AG08396 (cell line): ENCODE measurements at places on chromosomes 1 and 21.

- DNase-seq, result no peak
These were observed 216.9 kb upstream of the FMN2 start for GRCh38 chr1:239874831-239875230.

DNA sequence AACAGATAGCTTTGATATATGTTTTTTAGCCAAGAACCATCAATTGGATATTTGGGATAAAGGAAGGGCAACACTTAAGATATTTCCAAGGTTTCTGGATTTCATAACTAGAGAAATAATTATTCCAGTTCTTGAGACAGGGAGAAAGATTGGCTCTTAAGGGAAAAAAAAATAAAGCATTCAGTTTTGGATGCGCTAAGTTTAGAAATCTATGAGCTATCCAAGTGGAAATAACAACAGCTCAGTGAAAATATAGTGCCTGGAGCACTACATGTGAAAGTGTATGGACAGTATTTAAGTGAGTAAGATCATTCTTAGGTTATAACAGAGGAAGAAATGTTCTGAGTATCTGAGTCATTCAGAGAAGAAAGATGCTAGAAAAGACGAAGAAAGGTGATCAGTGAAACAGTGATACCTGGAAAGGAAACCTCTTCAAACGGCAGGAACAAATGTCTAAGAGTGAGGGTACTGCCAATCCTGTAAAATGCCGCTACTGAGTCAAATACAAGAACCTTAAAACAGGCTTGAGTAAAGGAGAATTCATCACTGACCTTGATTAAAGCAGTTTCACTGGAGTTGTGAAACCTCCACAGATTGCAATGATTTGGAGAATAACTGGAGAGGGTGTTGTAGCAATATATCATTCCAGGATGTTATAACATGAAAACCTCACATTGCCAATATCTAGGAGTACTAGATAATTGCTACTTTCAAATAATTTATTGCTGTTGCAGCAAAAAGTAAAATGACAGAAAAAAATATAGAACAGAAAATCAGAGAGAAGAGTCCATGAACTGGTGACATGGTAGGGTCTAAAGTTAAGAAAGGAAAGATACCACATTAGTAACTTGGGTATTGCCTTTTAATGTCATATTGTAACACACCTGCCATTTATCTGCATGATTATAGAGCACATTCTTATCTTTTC, 482.1 kb upstream of the RGS18 start:
- no peak for DNase-seq

- DNase-seq, result no peak
These were observed 7.8 kb upstream of the CD46 start for GRCh38 chr1:207744000-207744534.

DNA sequence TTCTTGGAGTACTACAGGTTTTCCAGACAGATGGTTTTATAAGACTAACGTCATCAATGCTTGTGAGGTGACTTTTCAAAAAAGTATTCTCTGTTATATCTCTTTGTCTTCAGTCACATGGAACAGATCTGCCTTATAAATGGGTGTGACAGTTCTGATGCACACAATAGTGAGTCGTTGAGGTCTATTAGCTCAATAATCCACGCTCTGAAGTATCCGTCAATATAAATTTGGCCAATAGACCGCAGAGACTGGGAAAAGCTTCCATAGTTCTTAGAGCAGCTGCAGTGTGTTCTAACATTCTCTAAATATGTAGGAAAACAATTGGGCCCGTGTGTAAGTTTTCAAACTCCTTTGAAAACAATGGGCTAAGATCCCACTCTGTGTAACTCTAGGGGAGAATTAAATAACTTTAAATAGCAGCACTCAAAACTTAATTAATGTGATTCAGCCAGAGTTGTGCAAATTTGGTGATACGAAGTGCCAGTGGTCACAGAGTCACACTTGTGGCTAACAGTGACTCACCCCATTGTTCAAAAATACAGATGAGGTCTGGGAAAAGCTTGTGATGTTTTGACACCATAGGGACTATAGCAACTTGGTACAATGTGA, 316.0 kb downstream of the LMO4 start:
- no peak for DNase-seq

DNA sequence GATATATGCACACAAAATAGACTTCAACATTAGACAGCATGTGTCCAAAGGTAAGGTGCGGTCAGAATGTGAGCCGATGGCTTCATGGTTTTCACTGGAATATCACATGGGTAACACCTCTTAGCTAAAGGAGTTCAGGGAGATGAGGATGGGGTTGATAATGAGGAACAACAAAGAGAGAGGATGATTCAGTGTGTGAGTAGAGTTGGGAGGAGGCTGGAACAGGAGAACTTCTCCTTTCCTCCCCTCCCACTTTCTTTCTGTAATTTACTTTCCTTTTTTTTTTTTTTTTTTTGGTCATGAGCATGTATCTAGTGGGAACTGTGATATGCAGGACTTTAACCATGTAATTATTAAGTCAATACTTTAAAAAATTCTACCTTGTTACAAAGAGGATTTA, 99.4 kb downstream of the FASLG start:
- DNase-seq, result no peak

GRCh38 chr1:190880352-190880751, 402.7 kb upstream of the BRINP3 start:
- DNase-seq, result no peak

DNA sequence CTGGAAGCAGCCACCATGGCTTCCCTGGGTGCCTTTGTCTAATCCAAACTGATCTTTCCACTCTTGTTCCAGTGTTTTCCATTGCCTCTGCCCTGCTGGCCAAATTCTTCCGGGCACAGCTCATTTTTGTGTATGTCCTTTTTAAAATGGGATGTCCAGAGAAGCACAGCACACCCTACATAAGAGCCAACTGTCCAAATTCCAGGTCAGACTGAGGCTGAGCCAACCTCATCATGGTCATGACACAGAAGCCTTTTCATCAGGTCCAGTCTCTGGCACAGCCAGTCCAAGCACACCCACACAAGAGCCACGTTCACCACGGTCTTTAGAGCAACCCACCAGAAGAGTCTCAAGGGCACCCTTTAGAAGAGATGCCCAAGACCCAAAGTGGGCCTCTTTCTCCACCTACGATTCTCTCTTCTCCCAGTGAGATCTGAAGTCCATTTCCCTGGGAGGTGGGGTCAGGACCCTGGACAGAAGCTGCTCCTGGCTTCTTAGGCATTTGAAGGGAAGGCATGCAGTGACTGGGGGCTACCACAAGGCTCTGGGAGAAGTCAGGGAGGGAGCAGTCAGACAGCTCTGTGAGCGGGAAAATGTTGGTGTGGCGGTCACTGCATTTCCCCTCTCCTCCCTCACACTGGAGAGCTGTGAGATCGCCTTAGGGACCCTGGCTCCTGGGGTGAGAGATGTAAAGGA, 53.2 kb downstream of the SYT2 start:
- peak; percentile 64 for DNase-seq

- peak; percentile 88 for DNase-seq
These were observed 102.3 kb upstream of the LMO4 start for GRCh38 chr1:87226341-87226760.

DNA sequence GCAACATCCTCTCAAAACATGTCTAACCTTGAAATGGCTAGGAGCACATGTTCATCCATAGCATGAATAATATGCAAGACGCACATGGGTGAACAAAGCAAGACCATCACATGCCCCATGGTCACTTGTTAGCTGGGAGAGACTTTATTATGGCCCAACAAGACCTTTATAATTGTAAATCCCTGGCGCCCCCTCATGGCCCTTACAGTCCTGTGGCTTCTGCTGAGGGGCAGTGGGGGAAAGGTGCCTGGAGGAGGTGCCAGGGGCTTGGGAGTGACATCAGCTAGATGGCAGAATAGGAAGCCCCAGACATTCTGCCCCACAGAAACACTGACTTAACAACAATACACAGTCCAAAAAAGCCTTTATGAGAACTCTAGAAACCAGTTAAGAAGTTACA, 51.7 kb downstream of the CSMD2 start:
- no peak for DNase-seq

GRCh38 chr1:85290826-85291225, 14.4 kb upstream of the BCL10 start:
- DNase-seq, result peak; percentile 28

GRCh38 chr1:228778961-228779360, 43.7 kb downstream of the RHOU start:
- no peak for DNase-seq
